ENCODE measurements at places on chromosomes 5 and 9. TPM values are rescaled to one million over a fixed set of nuclear protein-coding genes. Genes with fewer than 3 reads are reported as not detected.

- peak; percentile 87 for DNase-seq
Observed at GRCh38 chr5:173326501-173326960, 1.7 kb downstream of the STC2 start.

DNA sequence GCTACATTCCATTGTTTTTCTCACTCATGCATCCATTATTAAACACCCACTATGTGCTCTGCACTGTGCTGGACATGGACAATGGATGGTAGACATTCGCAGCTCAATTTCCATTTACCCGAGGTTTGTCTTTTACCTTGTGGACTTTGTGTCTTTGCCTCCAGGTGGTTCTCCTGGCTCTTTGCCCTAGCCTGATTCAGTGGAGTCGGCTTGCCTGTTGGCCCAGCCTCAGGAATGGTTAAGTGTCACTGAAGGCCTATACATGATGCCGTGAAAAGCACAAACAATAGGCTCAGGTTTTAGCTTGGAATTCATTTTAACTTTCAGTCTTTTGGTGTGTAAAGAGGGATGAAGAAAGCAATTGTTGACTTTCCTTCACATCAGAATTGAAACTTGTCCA, 16.5 kb upstream of the DMRT3 start:
- no peak for DNase-seq

- no peak for DNase-seq
Observed at GRCh38 chr9:101861472-101861871, 123.0 kb upstream of the GRIN3A start.

GRCh38 chr5:14258840-14259239, 115.7 kb downstream of the TRIO start:
- no peak for DNase-seq

DNA sequence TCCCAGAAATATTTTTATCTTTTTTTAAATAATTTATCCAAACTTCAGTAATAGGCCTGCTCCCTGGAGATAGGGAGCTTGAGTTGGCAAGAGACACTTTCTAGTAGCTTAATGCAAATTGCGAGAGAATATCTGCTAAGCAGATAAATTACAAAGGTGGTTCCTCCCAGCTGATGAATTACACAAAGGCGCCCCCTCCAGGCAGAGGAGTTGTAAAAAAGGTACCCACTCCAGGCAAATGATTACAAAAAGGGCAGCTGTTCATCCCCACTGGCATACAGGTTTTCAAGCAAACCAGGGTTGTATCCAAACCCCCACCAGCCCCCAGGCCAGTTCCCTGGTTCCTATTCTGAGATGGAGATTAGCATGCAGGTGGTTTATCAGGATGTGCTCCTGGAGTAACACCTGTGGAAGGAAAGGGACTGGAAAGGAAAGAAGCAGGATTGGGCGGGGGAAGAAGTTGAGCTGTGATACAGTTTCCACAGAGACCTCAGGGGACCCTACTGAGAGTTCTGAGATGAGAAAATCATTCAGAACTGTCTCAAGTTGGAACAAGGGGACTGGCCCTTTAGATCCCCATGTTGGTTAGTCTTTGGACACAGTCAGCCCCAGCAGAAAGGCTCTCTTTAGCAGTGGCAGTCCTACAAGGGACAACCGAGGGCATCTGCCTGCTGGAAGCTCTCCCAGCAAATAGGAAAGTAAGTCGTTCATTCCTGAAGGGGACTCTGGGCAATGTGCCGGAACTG, 25.5 kb downstream of the ESM1 start:
- no peak for DNase-seq

DNA sequence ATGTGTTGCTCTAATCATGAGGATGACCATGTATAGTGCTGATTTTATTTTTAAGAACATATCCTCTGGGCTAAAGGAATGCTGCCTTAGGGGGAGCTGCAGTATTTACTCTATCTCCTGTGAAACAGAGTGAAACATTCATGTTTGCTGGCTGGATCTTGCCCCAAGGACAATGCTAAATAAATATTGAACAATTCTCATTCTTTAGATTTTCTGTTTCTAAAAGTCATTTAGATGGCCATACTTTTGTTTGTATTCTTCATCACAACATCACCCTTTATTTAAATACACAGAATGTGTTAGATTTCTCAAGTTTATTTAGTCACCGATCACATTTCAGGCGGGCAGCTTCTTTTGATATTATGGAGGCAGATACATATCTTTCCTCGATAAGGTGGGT, 103.3 kb downstream of the ARHGEF28 start:
- DNase-seq, result no peak

DNA sequence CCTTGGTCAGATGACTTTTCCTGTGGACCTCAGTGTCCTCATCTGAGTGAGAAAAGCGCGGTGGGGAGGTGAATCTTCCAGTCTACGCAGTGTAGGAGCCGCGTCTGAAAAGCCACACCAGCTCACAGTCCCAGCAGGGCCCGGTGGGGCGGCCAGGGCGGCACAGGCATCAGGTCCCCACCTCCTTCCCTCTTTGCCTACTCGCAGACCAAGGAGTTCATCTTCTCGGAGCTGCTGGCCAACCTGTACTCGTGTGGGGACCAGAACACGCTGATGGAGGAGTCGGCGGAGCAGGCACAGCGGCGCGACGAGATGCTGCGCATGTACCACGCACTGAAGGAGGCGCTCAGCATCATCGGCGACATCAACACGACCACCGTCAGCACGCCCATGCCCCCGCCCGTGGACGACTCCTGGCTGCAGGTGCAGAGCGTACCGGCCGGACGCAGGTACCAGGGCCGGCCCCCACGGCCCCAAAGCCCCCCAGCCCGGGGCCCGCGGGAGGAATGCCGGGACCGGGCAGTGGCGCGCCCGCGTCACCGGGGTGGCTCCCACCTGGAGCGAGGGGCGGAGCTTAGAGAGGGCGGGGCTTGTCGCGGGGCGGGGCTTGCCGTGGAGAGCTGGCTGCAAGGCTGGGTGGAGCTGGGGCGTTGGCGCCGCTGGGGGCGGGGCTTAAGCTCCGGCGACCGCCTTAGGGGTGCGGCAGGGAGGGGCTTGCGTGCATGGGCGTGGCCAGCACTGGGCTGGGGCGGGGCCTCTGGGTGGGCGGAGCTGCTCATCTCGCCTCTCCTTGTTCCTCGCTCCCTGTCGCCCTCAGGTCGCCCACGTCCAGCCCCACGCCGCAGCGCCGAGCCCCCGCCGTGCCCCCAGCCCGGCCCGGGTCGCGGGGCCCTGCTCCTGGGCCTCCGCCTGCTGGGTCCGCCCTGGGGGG, 25.6 kb downstream of the GOLGA2 start:
- peak; percentile 50 for DNase-seq

DNA sequence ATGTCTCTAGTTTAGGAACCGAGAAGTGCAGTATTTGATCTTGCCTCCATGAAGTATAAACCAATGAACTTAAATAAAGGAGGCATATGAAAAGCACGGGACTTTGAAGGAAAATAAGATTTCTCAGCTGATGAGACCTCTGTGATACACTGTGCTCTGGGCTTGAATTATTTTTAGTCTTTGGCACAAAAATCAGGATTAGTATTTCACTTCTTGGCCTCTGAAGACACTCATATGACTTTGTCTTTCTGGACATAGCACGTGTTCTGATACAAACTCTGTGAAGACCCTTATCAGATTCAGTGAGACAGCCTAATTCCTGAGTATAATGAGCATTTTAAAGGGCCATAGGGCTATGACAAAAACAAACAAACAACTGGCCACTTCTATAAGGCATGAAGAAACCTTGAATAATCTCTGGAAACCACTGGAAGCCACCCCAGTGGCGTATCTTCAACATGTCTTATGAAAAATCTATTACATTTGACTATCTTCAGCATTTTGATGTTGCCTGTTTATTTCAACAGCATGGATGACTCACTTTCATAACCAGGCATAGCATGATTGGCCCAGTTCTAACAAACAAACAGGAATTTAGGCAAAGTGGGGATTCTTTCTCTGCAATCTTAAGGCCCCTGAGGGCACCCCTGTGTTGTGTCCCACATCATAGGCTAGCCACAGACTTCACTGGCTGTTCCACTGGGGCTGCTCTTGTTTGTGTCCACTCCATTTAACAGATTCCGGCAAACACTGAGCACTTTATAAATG, 90.3 kb upstream of the ZNF462 start:
- no peak for DNase-seq

GRCh38 chr9:86713470-86713869, 233.8 kb downstream of the GAS1 start:
- peak; percentile 93 for DNase-seq

DNA sequence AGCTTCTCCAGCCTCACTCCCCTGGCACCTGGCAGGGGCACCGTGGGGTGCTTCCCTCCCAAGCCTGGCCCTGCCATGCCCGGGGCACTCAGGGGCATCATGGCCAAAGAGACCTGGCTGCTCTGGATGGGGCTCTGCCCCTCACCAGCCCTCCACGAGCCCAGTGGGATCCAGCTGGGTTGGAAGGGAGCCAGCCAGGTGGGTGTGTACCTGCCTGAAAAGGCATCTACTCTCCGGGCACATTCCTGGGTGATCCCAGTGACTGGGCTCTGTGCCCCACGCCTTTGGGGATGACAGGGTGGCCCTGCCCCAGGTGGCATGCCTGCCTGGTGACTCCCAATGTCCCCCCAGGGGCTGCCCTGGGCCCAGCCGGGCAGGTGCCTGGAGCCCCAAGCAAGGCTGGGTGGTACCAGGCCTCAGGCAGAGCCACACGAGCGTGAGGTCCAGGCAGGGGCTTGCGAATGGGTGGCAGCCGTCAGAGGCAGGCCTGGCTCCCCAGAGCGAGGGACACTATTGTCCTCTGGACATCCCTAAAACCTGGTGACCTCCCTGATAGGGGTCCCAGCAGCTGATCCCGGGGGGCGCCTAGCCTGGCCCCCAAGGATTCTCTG, 777 bp downstream of the GPSM1 start:
- DNase-seq, result no peak

DNA sequence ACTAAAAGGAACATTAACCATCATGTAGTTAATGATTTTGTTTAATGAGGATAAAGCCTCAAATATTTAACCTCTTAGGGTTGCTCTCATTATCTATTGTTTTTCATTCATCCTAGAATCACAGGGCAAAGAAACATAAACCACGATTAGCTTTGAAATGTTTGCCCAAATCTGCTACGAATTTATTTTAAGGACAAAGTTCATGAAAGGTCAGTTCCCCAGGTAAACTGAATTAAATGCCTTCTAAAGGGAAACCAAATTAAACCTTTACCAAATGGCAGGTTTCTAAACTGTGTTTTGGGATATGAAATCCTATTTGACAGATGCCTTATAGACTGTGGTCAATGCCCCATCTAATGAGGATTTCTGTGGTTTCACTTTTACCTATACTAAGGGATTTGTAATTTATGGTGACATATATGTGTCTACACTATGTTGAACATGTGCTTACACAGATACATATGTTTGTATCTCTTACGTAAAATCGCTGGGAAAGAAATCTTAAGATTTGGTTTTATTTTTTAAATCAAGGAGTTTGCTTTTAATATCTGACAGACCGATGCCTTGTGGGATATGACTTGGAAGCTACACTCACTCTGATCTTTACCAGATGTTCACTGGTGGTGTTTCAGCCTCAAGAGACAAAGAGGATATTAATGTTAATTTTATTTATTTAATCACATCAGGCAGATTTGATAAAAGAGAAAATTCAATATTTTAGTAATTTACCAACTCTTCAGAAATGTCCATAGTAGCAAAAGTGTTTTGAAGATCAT, 188.4 kb downstream of the GLIS3 start:
- peak; percentile 71 for DNase-seq

- no peak for DNase-seq
Observed at GRCh38 chr9:27701587-27701986, 128.3 kb upstream of the C9orf72 start.

GRCh38 chr5:96641368-96642280, 20.6 kb upstream of the CAST start:
- DNase-seq, result no peak

GRCh38 chr5:175753536-175754402, 95.9 kb downstream of the HRH2 start:
- DNase-seq, result no peak

DNA sequence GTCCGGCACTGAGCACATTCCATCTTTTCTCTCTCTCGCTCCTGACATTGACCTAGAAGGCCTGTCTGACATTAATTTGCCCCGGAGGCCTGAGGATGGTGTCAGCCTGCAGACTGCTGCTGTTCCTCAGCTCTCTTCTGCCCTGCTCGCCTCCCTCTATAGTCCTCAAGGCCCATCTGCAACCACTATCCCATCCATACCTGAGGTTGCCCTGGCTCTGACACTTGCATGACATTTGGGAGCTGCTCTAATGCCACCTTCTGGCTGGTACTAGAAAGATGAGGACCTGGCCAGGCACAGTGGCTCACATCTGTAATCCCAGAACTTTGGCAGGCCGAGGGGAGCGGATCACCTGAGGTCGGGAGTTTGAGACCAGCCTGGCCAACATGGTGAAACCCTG, 38.6 kb upstream of the GGTA1 start:
- no peak for DNase-seq

GRCh38 chr5:523441-524222, 617 bp downstream of the SLC9A3 start:
- no peak for DNase-seq

- no peak for DNase-seq
Observed at GRCh38 chr5:179417016-179417415, 71.8 kb upstream of the ADAMTS2 start.

DNA sequence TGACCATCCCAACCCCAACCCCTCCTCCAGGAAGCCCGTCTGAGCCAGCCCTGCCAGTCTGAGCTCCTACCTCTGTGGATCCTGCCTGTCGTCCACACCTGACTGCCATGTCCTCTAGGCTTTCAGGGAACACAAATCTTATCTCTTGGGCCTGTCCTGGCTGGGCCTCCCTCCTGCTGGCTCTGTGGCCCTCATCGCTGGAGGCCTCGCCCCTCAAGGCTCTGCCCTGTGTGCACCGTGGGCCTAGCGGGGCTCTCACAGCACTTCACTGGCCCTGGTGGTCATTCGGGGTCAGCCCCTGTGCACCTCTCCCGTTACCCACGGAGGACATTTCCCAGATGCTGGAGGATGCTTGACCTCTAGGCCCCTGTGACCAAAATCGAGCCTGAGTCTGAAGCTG, 133.3 kb downstream of the RXRA start:
- no peak for DNase-seq

DNA sequence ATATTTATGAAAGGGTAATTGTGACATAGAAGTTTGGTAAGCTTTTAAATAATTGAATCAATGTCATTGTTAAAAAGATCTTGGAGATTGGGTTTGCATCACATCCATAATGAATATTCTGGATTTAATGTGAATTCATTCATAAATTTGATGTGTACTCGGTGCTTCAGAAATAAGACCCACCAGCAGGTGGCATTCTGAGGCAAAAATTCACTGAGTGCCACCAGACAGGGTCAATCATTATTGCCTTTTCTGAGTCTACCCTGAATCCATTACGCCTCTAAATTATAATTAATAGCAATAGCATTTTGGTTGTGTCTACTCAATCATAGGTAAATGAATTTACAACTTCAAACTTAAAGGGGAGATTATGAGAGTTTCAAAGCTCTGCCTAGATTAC, 1.0 kb downstream of the TRPC7 start:
- DNase-seq, result no peak

DNA sequence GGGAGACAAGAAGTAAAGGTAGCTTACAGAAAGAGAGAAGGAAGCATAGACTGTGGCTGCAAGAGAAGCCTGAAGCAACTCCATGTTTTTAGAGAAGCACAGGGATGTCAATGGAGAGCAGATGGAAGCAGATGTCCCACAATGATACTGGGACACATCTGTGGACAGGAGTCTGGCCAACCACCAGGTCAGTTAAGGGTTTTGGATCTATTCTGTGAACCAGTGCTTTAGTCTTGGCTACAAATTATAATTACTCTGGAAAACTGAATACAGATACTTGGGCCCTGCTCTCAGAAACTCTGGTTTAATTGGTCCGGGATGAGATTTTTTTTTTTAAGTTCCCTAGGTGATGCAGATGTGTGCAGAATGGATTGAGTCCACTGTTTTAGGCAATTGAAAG, 592.8 kb downstream of the CSNK1G3 start:
- no peak for DNase-seq

The CATSPER3 gene
- 0.09 TPM for total RNA-seq

The SLC6A3 gene
- total RNA-seq, result not detected

The DIPK1B gene
- total RNA-seq, result 0.98 TPM

Measured in fibroblast of the aortic adventitia (primary cell).